Stimulated activated CD8-positive, alpha-beta memory T cell treated with anti-CD3 and anti-CD28 coated beads, Interleukin-4, amount 100 ng/mL, for 1 hour (primary cell): ENCODE measurements at places on chromosomes 5 and 9.

- no peak for DNase-seq
Observed at GRCh38 chr5:112691758-112692157, 45.9 kb upstream of the APC start.

DNA sequence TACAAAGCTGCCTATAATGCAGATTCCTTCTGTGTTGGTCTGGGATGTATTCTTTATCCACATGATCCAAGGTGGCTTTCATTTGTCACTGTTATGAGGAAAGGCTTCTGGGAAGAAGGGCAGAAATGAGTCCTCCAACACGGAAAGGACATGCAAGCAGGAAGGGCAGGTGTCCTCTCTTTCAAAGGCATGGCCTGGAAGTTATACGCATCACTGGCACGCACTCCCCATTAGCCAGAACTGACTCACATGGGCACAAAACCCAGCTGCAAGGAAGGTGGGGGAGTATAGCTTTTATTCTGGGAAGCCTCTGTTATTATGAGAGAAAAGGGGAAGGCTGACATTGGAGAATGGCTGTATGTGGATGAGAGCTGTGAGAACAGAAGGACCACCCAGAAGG is 141.3 kb upstream of the ZNF618 start:
- DNase-seq, result no peak

DNA sequence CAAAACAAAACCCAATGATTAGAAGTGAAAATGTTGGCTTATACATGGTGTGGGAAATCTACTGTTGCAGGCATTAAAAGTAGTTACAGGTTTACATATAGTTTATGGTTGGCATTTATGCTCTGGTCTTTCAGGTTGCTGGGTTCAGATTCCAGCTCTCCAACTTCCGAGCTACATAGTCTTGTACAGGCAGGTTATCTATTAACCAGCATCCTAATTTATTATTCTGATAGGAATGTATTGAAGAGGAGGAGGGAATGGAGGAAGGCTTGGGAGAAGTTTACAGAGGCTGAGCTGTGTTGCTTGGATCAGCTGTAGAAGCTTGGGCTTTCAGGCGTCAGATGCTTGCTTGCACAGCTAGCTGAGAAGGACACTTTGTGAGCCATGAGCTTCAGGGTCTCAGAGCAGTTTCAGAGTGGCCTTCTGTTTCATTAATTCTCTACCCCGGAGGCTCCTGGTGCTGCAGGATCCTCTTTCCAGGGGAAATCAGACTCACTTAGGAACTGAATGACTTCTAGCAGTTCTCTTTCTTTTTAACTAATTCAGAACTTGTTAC is 11.7 kb upstream of the ERBIN start:
- DNase-seq, result no peak

- DNase-seq, result no peak
Observed at GRCh38 chr9:5556101-5556705, 45.9 kb downstream of the PDCD1LG2 start.

DNA sequence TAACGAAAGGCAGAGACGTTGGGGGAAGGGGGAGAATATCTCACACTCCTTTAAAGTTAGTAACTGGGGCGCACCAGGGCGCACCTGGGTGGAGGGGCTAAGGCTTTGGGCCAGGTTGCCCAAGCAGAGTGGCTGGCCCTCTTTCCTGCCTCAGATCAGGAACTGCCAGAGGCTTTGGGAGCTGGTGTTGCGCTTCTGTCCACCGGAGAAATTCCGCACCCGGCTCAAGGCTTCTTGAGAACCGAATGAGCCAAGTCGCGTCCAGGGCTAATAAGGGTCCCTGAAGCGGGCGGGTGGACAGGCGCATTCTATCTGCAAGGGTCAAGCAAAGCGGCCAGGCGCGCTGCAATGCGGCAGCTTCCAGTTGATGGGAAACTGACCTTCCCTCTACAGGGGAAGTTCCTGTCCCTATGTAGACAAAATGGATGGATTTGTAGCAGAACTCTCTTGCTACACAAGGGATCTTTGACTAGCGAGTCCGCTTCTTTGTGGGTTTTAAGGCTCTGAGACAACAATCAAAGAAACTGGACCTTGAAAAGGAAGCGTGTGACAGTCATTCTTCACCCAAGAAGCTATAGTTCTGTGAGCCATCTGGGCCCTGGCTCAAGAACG is 5.5 kb downstream of the PAX5 start:
- no peak for DNase-seq

- no peak for DNase-seq
Observed at GRCh38 chr5:169527066-169527465, 56.5 kb upstream of the SPDL1 start.

GRCh38 chr5:175382171-175382570 is 61.8 kb downstream of the DRD1 start:
- DNase-seq, result no peak
